Thymus (tissue), 14 donors: ENCODE measurements at places on chromosomes 1 and 21.

- DNase-seq = no peak
These were observed 83.7 kb downstream of the CASZ1 start for GRCh38 chr1:10712568-10713362.

- no peak for DNase-seq
These were observed 36.1 kb downstream of the DNTTIP2 start for GRCh38 chr1:93842750-93843500.

DNA sequence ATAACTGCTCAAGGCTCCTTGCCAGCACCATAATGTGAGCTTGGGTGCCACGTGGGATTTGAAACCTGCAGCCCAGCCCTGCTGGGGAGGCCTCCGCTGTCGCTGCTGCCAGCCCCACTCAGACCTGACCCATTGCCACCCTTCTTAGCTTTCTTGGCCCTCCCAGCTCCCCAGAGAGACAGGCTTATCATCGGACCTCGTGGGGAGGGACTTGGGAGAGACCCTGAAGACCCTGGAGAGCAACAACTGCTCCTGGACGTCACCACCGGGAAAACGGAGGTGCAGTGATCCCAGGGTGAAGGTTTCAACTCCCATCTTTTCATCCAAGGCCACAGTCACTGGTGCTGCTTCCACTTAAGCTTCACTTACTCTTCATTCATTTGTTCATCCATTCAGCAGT is 596.1 kb downstream of the PTPRU start:
- no peak for DNase-seq

DNA sequence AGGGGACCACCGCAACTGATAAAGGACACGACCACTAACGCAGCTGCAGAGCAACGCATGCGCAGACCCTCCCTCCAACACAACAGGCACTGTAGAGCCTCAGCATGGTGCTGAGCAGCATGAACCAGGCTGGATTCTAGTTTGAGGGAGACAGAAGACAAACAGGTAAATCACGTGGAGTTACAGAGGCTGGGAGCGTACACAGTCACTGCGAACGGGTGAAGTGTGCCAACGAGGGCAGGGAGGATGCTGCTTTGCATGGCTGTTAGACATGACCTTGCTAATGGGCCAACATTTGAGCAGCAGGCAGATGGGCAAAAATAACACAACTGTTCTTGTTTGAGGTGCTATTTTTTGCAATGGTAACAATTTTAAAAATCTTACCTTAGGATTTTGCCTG is 55.2 kb upstream of the NADK start:
- DNase-seq = no peak

DNA sequence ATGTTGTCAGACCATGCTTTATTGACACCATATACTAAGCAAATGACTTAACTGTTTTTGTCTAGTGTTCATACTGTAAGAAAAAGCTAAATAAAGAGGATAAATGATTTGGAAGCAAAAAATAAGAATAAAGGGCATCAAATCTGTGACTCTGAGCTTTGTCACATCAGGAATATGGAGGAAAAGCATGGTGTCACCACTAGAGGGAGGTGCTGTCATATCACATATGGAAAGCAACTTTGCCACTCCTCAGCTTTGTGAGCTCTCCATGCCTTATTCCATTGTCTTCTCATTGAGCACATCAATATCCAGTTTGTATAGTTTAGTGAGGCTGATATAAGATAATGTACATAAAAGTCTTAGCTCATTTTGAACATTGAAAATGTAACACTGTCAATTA is 20.8 kb upstream of the GBP1 start:
- peak; percentile 22 for DNase-seq

DNA sequence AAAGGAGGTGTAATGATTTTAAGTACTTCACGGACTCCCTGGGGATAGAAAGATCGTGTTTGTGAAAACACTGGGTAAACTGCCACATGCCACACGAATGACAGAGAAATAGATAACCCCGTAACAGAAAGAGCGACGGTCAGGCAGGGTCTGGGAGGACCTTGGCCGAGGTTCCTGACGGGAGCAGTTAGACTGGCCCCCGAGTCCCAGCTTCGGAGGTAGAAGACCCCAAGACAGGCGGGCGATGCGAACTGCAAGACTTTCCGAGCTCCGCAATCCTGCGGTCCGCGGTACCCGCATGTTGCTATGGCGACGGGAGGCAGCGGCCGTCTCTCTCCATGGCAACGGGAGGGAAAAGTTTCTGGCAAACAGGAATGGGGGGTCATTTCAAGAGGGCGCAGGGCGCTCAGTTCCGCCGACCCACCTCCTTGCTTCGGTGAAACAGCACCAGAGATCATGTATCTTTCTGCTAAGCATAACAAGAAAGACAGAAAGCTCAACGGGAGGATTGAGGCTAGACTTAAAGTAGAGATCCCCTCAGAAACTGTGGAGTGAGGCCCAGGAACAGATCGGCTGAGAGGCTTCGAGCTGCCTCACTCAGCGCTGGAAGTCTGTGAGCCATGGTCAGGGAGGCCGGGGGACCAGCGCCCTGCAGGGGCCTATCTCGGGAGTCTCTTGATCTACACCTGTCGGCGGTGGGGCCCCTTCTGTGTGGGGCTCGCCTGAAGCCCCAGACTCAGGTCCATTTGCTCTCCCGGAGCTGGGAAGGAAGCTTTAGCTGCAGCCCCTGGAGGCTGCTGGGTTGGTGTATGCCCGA is 685 bp upstream of the SYT6 start:
- DNase-seq = no peak

DNA sequence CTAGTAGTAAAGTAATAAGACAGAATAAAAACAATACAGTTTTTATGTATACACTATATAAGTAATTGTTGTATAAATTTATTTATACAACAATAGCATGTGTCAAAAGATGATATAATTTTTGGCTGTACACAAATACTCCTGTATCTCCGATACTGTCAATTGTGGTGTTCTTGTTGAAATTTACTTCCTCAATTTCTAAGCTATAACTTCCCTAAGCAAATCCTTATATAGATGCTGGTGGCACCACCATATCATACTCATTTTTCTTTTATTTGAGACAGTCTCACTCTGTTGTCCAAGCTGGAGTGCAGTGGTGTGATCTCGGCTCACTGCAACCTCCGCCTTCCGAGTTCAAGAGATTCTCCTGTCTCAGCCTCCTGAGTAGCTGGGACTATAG is 141.0 kb upstream of the HP1BP3 start:
- DNase-seq = no peak

DNA sequence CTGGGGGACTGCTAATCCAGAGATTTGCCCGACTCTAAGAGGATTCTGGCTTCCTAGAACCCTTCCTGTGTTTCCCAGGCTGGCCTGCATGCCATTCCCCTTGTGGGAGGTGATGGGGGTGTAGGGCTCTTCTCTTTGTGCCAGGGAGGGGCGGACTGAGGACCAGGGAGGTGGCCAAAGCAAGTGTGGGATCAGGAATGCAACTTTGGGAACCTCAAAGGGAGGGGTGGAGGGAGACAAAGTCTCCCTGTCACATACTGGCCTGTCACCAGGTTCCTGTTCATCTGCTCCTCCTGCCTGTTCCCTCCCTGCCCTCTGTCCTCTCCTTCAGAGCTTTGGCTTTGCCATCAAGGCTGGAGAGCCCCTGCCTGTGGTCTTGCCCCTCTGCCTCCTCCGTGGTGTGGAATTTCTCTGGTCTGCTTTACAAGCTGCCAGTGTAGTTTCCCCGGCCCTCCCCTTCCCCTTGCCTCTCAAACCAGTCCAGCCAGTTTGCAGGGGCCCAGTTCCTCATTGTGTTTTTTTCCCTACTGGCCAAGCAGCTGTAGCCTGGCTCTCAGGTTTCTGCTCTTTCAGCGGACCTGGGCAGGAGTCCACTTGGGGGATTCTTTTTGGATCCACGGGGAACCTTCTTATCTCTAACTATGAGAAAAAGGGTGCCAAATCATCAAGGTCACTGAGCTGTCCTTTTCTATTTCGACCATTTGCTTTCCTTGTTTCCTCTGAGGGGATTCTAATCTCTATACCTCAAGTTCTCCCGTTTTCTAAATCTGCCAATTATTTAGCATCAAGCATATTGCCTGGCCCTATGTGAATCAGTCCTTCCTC is 1.8 kb downstream of the CGN start:
- no peak for DNase-seq

DNA sequence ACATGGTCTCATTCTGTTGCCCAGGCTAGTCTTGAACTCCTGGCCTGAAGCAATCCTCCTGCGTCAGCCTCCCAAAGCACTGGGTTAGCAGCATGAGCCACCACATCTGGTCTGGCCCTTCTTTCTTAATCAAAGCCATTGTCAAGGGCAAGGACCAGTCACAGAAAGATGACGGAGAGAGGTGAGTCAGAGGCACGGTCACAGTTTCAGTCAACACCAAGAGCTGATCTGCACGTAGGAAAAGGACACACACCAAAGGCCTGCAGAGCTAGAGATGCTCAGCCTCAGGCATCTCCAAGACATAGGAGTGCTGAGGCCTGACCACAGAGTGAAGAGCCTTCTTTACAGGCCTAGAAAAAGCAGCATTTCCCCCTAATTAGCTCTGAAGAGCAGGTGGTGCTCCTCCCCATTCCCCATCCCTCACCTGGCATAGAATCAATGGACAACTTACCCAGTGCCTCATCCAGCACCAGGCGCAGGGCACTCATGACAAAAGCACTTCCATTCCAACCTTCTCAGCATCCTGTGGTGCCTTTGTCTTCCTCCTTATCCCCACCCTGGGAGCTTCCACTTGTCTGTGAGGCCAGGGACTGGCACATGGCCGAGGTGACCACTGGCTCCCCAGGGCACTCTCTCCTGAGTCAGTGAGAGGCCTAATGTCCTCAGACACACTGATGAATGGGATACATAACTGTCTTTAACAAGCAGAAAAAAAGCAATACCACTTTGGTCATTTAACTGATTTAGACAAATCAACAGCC is 139.8 kb downstream of the AJAP1 start:
- DNase-seq = no peak

- no peak for DNase-seq
These were observed 2.7 kb downstream of the RBM15 start for GRCh38 chr1:110341872-110342331.

- DNase-seq = peak; percentile 76
These were observed 29.0 kb downstream of the DUSP10 start for GRCh38 chr1:221712776-221713431.

GRCh38 chr1:245859493-245860114 is 647.5 kb downstream of the SMYD3 start:
- DNase-seq = no peak

GRCh38 chr1:25196830-25197229 is 35.5 kb downstream of the SYF2 start:
- no peak for DNase-seq
